Effector memory CD4-positive, alpha-beta T cell (primary cell): ENCODE measurements at places on chromosomes 5 and 9.

- no peak for DNase-seq
These were observed 16.7 kb downstream of the CEL start for GRCh38 chr9:133078486-133078885.

DNA sequence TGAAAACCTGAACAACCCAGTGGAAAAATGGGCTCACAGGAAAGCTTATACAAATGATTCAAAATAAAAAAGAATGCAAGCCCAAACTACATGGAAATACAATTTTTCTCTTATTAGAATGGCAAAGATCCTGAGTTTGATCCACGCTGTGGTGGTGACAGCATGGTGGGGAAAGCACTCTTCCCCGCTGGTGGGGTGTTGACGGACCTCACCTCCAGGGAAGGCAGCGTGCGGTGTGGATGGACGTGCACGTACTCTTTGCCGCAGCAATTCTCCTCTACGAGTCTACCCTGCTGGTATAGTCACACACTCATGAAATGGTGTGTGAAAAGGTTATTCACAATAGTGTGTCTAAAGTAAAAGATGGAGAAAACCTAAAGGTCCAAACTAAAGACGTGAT is 5.9 kb upstream of the ZFP62 start:
- no peak for DNase-seq

DNA sequence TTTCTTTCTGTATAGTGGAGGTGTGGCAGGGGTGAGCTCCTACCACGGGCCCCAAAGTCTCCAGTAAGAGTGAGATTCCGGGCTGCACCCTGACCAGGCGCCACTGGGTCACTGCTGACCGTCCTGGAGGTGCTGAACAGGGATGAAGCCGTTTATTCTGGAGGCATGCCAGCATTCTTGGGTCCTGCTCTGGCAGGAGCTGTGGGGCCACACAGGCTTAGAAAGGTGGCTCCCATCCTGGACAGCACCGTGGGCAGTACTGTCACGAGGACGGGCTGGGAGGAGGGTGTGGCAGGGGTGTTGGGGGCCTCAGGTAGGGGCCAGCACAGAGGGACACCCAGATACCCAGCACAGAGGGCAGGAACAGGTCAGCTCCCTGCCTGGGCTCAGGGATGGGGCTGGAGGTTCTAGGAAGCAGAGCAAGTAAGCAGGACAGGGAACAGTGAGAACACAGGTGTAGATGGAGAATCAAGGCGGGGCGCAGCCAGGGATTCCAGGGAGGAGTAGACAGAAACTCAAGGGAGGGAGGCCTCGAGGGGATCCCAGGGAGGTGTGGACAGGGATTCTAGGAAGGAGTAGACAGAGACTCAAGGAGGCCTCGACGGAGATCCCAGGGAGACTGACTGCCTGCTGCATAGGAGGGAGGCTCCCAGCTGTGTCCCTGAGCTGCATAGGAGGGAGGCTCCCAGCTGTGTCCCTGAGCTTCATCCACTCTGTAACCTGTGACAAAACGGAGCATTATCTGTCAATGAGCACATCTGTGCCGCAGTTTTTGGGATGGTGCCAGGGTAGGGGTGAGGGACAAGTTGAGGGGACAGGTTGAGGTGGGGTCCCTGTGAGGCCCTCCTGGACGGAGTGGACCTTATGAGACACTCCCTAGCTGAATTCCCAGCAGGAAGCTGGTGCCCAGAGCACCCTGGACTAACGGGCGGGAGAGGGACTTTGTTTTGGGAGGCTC is 1.1 kb upstream of the PLEKHG4B start:
- DNase-seq: no peak

DNA sequence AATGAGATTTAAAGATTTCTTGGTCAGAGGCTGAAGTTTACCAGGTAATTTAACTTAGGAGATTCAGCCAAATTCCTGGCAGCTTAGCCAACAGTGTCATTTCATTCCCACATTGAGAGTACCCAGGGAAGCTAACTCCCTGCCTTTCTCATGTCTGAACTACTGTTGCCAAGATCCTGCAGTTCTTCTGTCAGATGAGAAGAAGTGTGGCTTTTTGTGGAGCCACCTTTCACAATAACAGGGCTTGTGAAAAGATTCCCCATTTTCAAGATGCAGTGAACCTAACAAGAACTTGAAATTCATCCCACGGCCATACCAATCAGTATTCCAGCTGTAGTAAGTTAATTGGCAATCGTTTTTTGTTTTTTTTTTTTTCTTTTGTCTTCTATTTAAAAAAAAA is 176.4 kb downstream of the XRCC4 start:
- DNase-seq: no peak

DNA sequence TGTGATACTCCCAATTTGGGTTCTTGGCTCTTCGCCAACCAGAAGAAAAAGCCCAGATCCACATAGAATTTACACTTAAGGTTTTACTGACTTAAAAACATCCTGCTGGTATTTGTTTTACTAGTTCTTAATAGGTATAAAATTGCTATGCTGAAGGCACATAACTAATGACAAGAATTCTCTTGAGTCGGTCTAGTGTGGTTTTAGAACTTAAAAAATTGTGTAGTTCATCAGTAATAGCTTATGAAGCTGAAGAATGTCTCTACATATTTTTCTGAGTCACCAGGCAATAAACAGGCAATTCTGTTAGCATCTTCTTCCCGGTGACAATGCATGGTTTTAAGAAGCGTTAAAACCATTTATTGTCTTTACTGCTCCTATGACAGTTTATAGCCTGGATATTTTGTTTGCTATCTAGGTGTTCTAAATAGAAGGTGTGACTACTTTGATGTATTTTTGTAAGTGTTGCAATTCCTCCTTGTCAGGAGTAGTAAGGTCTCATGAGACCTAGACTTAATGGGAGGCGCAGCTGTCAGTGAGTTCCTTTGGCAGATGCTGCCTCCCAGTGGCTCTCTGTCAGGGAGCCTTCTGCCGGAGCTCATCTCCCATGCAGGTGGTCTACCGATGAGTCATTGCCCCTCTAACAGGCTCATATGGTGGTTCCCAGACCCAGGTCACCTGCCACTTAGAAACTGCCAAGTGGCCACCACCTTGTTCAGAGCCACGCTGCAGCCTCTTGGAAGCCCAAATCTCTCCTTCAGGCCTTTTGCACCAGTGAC is 173.8 kb downstream of the MAST4 start:
- no peak for DNase-seq

DNA sequence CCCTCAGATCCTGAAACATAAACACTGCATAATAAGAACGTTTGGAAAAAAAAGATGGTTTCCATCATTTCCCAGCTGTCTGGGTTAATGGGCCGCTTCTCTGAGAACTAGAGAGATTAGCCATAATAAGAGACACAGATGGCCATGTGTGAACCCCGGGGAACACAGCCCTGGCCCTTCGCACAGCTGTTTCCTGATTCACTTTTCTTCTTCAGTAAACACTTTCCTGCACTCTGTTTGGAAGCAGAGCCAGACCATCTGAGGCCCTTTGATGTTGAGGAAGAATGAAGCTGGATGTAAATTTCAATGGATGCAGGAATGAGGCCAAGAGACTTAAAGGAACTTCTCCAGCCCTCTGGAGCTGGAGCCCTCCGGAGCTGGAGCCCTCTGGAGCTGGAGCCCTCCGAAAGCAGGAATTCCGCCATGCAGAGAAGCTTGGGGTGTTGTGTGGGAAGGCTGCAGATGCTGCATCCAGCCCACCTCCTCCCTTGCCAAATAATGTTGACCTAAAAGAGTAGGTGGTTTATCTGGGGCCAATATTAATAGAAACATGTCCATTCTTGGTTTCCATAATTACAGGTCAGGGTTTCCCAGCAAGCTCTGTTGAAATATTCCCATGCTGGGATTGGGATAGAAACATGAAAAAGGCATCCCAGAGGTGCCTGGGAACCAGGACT is 218.9 kb downstream of the NXNL2 start:
- DNase-seq: no peak

GRCh38 chr5:8270246-8270645 is 401.3 kb downstream of the MTRR start:
- DNase-seq: no peak

DNA sequence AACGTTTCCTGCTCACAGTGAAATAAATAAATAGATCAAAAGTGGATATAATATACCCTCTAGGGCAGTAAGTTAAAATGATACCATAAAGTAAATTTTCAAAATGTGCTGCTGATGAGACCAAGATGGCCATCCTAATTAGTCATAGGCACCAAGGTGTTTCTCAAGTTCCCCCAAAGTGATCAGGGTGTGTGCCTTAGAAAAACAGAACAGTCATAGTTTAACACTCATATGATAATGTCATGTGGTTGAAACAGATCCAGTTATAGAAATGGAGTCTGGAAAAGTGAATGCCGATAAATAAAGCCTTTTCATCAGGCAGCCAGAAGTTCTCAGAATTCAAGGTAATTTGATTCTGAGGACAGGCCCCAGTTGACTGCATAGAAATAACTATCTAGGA is 161.5 kb upstream of the CDKN2B start:
- no peak for DNase-seq

DNA sequence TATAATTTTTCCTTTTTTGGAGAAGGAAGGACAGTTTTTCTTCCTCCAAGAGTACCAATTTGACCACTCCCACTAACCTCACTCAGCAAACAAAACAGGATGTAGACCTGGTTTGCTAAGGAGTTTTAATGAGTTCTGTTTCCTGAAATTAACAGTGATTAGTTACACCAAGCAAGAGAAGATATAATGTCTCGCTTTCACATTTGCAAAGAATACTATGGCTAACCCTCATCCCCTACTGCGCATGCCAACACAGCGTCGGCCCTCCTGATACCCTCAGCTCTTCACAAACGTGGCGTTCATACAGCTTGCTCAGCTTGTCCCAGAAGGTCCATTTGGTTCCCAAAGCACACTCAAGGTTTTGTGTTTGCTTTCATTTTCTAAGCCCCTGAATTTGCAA is 41.9 kb upstream of the IPPK start:
- DNase-seq: no peak

DNA sequence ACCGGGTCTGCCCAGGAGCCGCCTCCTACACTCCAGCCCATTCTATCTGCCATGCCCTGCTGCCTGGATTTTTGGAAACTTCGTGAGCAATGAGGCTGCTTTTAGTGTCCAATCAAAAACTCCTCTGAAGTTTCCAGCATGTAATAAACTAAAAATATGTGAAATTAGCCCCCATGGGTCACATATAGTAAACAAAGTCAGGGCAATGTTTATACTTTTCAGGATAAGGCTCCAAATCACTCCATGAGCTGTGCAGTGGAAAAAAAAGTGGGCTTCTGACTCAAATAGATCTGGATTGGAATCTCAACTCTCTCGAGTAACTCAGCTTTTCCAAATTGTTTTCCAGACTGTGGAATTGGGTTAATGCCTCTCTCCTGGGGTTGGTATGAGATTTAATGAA is 68.2 kb downstream of the PIK3R1 start:
- DNase-seq: no peak

DNA sequence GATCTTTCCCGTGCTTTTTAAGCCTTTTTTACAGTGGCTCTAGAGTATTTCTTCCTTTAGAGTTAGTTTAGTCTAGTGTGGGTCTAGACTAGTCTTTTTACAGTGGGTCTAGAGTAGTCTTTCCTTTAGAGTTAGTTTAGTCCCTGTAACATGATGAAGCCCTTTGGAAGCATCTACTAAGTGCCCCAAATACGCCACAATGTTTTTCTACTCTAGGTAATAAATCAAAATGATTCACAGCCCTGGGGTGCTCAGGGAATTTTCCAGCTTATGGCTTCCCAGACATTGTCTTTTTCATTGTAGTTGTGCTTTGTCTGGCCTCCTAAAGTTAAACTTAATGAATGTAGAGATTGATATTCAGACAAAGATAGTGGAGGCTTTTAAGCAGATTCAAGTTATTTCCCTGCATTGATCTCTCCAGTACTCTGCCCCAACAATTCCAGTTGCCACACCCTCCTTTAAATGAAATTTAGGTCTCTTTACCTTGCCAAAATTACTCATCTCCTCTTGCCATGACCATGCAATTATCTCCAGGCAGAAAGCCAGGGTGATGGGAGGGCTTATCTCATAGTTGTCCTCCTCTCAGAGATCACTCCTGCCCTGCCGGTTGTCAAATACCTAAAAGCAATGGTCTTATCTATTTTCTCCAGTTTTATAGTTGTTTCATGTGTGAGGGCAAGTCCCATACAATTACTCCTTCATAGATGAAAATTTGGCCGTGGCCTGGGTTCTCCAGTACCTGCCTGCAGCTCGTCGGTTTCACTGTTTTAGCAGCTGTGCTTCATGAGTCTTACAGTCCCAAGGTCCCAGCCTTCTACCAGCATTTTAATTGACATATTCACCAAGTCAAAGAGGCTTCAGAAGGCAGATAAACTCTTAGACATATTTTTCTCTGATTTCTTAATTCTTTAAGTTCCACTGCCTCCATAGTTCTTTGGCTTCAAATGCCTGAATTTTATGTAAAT is 794.0 kb upstream of the COX7C start:
- DNase-seq: no peak

DNA sequence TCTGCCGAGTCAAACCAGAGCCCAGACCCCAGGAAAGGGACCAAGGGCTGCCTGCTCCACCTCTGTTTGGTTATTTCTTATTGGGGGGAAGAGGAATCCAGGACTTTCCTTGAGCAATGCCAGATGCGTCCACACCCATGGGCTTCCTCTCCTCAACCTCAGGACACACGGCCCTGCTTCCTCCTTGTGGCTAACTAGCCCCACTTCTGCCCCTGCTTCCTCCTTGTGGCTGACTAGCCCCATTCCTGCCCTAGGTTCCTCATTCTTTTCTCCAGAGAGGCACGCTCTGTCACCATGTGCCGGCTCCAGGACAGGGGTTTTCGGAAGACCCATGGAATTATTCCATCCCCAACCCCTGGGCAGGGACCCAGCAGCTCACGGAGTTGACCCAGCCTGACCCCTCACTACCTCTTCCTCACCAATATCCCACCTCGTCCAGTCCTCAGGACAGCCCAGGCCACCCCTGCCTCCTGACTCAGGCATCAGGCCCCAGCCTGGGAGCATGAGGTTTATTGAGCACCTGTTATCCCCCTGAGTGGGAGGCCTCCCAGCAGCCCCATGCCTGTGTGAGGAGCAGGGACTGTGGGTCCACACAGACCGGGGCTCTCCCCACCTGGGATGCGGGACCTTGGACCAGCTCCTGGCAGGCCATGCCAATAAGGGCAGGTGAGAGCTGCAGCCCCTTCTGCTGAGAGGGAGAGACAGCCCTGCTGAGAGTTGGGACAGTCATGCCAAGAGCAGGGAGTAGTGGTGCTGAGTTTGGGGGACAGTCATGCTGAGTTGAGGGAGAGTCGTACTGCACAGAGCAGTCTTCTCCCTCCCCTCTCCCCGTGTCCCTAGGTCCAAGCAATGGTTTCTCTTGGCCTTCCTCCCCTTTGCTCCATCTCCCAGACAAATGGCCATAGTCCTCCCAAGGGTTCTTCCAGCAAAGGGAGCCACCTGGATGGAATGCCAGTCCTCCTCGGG is 11.8 kb upstream of the FCN1 start:
- no peak for DNase-seq

GRCh38 chr5:10702040-10702629 is 58.9 kb downstream of the DAP start:
- no peak for DNase-seq

DNA sequence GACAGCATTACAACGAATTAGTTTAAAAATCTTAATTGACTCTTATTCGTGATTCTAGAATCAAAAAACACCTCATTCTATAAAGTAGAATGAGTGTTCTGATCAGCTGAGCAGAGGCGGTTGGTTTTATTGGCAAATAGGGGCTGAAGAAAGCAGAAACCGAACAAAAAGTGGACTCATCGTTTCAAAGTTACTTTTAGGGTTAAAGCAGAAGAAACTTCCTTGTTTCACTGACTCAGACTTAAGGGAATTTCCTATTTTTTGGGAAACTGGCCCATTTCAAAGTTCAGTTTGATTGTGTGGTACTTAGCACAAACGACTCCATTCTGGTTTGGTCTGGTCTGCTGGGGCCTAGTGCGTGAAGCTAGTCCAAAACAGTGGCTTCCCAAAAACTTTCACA is 862 bp upstream of the NDUFB6 start:
- no peak for DNase-seq

GRCh38 chr5:172692451-172692850 is 51.4 kb downstream of the NEURL1B start:
- DNase-seq: no peak
